T-cell (primary cell): ENCODE measurements at places on chromosomes 4 and X.

- DNase-seq, result no peak
Observed at GRCh38 chr4:1727117-1728031, 6.1 kb downstream of the TACC3 start.

- DNase-seq, result no peak
Observed at GRCh38 chrX:18666614-18667013, 5.3 kb downstream of the RS1 start.

DNA sequence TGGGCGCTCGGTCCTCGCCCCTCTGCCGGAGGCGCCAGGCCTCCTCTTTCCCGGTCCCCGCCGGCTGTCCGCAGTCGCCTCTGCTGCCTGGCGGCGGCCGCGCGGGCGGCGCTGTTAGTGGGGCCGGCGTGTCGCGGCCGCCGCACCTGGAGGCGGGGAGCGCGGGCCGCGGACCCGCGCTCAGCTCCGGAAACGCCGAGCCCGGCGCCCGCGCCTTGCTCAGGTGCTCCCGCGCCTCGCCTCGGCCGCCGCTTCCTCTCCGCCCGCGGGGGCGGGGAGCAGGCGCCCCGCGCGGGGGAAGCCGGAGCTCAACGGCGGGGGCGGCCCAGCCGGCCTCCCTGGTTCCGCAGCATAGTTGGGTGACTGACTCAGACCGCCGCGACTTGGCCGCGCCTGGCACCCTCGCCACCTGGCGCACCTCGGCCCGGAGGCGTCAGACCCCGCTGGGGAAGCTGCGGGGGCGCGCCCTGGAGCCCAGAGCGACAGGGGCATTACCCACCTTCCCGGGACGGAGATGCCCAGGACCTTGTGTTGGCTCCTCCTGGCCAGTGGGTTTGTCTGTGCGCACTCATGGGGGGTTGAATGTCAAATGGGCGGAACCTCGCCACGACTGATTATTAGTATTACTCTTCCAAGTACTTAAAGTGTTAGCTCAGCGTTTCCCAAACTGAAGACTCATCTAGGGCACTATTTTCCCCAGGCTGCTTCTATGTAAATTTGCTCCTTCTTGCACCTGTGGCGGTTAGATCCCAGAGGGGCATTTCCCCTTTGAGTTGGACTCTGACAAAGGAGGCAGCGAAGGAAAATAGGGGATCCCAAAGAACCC is at the start of gene ARAP2:
Gene ARAP2 (minus strand): TSS at position 258 of the 826 bp plus-strand sequence. CDS start 15,028 bp downstream, outside the sequence.
- peak; percentile 74 for DNase-seq

DNA sequence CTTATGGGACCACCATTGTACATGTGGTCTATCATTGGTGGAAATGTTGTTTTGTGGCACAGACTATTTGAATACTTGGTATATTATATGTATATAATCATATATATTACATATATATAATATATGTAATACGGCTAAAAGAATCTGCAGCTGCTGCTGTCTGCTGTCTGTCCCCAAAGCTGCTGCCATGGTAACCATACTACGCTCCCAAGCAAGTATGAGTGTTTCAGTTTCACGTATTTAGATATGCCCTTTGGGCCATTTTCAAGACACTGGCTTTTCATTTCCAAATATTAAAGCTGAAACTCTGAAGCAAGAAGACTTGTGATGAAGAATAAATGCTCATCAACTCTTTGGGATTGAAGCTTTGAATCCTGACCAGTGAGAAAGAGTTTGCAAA is 42.0 kb upstream of the ARSJ start:
- DNase-seq, result no peak

GRCh38 chrX:112473654-112474053 is 206.1 kb downstream of the LHFPL1 start:
- no peak for DNase-seq

DNA sequence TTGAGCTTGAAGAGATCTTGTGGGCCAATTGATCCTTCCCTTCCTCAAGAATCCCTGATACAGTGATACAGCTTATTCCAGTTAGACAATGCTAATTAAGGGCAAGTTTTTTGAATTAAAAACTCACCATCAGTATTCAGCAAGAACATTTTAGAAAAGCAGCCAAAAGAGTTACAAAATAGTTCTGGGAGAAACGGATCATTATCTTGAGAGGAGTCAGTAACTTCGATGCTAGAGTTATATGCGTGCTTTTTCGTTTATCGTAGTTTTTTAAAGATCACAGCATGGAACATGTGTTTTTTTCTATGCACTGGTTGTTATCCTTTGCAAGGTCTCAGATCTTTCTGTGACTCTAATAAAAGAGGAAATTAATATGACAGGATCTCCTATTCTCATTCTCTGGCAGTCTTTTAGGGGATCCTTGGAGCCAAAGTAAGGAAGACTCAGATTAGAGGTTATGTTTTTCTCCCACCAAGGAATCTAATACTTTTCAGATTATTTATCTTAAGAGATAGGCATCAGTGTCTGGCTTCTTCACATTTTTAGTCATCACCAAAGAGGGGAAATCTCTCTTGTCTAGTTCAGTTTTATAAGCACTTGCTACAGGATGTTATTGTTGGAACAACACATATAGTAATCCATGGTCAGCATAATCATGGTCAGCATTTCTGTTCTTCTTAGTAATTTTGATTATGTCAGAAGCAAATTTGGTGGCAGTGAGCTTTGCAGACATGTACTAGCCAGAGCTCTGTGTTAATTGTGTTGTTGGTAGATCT is 109.7 kb downstream of the PDLIM5 start:
- no peak for DNase-seq

DNA sequence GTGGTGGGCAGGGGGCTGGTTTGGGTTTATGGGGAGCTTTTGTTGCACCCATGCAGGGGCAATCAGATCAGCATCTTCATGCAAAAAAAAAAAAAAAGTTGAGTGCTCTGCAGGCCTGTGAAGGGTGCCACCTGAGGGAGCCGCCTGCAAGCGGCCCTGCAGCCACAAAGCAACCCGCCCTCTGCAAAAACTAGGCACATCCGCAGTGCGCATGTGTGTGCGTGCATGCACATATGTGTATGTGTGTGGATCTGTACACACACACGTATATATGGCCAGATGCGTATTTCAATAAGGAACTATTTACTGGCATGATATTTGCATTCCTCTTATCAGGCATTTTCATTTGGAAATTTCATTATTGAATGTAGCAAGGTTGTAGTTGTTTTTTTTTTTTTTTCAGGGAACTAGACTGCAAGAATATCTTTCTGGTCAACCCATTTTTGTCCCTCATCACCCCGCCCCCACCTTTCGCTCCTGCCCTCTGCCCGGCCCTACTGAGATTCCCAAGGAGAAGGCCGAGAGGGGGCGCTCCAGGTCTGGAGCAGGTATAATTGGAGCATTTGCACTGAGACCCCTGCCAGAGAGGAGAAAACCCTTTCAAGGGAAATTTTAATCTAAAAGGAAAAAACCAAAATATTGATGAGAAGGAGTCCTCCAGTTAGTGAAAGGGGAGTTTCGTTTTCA is 18.1 kb downstream of the CCNQ start:
- no peak for DNase-seq

- no peak for DNase-seq
Observed at GRCh38 chr4:53193111-53193510, 172.8 kb downstream of the SCFD2 start.

- no peak for DNase-seq
Observed at GRCh38 chr4:150781191-150781590, 199.2 kb downstream of the MAB21L2 start.

DNA sequence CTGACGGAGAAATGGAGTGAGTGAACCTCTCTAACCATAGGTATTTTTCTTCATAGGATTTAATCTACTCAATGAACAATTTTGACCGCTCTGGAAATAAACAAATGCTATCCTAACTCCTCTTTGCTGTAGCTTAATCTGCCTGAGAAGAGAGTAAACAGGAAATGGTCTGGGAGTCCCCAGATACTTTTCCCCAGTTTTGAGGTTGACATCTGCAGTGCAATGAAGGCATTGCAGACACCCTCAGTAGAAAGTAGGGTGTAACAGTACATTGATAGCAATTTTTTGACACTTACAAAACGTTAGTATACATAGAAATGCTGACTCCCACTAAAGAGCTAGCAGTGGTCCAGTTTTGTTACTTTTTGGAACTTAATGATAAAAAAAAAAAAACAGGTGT is 495.9 kb upstream of the FAM241A start:
- no peak for DNase-seq

DNA sequence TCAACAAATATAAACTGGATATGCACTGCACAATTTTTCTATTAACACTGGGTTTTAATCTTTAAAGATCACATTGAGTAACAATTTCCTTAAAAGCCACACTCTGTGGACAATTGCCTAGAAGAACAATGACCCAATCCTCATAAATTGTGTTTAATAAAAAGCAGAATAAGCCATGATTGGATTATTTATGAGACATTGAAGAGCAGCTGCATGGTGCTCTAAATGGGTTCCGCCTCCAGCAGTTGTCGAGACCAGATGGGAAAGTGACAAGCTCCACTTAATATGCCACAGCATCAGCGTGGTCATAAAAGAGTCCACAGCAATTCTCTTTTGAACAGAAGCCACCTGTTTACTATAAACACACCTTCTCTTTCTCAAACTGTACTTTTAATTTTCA is 635.2 kb upstream of the FRG1 start:
- no peak for DNase-seq

- DNase-seq, result no peak
Observed at GRCh38 chr4:135122457-135122856, 920.9 kb upstream of the PABPC4L start.

- no peak for DNase-seq
Observed at GRCh38 chr4:135804785-135805184, 1603.2 kb upstream of the PABPC4L start.

DNA sequence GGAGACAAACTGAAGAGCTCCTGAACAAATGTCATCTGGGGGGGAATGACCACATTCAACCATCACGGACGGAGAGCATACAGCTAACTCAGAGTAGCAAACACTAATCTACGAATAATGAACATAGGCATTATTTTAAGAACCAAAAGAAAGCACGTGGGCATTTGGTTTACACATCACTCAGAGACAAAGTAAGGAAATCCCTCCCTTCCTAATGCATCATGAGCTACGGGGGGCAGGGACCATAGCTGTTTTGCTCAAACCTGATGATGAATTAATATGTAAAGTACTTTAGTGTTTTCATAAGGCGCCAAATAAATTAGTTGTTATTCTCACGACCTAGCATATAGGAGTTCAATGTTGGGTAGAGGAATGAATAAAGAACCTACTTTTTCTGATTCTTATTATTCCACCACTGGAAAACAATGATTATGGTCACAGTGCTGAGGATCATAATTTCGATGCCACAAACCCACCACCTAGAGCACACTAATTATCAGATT is 11.7 kb upstream of the TMEM156 start:
- no peak for DNase-seq

- DNase-seq, result peak; percentile 15
Observed at GRCh38 chrX:119488749-119489148, 20.5 kb downstream of the SLC25A5 start.

DNA sequence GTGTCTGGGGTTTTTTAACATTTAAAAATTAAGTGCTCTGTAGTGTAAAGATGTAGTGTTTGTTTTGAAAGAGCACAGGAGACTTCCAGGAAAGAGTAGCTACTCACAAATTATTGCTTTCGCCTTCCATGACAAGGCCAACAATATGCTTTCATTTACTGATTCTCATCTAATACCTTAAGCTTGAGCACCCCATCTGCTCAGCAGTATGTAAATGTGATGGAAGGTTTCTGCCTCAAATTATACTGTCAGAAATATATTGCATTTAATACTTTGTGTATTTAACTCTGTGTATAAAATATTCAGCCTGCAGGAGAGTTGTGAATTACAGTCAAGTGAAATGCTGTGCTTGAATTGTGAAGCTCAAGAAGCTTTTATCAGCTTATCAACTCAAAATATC is 296.3 kb upstream of the ATOH1 start:
- DNase-seq, result no peak

DNA sequence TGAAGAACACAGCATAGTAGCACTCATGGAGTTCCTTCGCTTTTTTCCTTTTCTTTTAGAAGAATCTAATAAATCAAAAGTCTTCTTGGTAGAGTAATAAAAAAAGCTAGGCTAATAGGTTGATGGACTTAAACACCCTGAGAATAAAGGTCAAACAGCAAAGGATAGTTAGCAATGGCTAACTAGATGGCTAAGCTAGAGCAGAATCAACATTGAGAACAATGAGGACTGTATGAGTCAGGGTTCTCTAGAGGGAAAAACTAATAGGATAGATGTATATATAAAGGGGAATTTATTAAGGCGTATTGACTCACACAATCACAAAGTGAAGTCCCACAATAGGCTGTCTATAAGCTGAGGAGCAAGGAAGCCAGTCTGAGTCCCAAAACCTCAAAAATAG is 550.9 kb downstream of the GLUD2 start:
- no peak for DNase-seq

DNA sequence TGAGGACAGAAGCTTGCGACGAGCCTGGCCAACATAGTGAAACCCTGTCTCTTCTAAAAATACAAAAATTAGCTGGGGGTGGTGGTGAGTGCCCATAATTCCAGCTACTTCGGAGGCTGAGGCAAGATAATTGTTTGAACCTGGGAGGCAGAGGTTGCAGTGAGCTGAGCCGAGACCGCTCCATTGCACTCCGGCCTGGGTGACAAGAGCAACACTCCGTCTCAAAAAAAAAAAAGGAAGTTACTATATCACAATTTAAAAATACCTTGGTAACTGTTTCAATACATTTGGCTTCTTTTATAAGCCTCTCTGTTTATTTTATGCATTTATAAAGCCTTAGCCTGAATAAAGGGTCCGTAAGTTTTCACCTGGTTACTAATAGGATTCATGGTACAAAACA is 46.6 kb upstream of the CHRNA9 start:
- no peak for DNase-seq

DNA sequence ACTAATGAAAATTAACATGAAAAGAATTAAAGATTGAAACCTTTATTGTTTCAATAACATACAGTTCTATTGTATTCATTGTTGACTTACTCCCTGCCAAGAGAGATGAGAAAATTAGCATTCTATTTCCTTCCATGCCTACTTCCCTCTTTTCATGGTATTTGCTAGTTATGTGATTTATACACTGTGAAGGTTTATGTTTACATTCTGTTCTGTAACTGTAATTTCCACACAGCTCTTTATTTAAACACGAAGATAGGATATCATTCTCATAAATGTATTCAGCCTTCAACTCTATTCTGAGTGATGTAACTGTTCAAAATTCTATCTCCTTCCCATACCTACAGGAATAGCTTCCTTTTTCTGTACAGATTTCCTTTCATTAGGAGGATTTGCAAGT is 6.6 kb downstream of the CCDC110 start:
- DNase-seq, result no peak

DNA sequence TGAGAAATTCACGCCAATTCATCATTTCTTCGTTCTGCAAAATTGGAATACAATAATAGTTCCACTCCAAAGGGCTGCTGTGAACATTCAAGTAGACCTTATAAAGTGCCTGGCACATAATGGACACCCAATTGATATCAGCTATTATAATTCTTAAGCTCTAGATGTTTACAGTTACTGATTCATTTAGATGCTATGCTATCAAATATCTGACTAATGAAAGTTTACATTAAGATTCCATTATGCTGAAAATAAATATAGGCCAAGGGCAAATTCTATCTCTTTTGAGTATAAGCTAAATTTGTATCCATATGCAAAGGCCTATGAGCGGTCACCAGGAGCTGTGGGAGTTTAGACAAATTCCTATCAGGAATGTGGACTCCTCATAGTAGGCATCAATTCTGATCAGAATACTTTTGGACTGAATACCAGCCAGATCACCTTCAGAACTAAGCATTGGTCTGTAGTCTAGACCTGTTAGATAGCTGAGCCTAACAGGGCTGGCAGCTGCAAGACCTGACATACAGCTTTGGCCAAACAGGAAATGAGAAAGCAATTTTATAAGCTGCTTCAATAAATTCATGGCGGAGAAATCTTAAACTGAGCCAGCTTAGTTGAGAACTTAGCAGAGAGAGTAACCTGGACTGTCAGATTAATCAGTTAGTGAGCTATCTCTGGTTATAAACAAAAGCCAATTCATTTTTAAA is 384.3 kb upstream of the ACTRT1 start:
- DNase-seq, result no peak
